ENCODE measurements at places on chromosomes 5 and 9.

DNA sequence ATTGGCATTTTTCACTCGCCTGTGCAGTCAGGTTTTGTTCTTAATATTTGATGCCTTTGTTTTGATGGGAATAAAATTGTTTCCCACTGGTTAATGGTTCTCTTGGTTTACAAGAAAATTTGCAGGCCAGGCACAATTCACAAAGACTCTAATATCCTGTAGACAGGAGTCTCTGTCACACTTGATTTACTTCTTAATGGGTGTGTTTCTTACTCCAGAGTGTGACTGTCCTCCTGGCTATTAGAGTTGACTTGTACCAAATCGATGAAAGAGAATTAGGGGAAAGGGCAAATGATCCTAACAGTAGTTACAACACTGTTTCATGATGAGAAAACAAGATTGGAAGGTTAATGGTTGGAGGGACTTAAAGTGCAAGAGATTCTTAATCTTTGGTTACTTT lies 142.8 kb upstream of the SV2C start:
- DNase-seq, result no peak

DNA sequence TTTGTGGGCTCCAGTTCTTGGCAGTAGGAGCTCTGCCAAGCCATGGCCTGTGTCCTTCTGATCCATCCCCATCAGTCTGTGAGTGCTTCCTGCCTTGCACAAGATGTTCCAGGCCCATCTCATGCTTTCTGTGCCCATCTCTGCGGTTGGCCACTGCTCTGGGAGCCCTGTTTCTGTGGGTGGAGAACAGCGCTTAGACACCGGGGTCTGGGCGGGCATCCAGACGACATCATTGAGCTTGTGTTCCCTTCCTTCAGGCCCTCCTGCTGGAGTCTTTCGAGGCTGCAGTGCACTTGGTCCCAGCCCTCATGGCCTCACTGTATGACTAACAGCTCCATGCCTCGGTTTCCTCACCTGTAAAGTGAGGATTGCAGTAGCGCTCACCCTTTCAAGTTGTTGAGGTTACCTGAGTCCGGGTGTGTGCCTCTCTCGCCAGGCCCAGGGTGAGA lies 14.9 kb upstream of the CARD19 start:
- DNase-seq, result no peak

DNA sequence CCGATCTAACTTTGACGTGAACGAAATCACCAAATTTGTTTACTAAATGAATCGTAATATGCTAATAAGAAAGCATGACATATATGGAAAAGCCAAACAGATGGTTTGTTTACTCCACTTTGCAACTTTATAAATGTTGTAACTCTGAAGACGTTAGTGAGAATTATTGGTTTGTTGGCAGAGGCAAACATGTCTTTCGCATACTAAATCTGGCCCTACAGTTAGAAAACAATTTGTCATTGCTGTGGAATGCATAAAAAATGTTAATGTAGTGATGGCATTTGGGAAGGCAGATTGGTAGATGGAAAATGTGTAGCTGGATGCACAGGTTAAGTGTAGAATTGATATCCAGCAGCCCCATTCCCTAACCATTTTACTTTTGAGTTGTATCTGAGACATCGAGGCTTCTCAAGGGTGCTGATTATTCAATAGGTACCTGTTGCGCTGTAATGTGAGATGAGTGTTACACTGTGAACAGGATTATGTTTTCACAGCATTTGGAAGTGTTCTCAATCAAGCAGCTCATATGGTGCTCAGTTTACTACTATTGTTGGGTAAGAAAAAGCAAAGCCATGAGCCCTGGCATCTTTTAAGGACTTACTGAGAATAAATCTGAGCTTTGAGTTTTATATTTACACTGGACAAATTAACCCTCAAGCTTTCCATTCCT lies 444.8 kb downstream of the BNC2 start:
- no peak for DNase-seq

DNA sequence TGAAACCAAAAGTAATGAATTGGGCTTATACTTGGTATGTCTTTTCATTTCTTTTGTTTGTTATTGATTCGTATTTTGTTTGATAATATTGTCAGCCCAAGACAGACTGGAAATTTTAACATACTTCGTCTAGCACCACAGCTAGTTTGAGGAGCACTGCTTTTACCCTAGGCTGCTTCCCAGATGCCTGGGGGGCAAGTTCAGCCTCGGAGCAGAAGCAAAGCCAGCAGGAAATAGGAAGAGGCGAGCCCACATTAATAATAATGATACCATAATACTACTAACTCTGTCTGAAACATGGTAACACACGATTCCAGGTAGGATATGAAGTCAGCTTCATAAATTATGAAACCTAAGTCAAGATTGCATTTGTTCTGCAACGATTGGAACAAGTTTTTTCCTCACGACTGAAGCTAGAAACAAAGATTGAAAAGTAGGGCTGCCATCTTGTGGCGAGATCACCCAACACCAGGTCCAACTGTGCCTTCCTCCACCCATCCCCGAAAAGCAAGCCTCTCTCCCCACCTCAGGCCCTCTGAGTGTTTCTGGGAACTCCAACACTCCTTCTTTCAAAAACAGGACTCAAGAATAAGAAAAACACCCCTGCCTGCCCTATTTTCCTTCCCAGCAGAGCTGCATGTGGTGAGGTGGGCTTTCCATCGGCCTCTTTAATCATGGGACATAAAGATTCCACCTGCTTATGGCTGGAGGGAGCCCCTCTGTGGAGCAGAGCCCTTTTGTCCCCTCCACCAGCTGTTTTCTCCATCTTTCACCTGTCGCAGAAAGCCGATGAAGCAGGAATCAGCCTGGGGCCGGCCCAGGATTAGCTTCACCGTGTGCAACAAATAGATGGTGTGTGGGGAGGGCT lies 236.4 kb downstream of the CAAP1 start:
- no peak for DNase-seq

DNA sequence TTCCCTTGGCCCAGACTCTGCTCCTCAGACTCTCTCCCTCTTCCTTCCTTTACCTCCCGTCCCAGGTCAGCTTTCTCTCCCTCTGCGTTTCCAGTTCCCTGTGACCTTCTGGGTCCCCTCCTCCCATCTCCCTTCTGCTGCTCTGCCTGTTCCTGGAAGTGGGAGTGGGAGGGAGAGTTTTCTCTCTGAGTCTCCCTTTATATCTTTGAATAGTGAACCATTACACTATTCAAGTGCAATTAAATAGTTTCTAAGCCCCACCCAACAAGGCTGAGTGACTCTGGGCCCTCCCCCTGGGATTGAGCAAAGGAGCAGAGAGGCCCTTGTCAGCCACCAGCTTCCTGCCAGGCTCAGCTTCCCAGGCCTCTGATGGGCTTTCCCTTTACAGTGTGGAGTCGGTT lies 34.8 kb downstream of the THBS4 start:
- DNase-seq, result no peak

DNA sequence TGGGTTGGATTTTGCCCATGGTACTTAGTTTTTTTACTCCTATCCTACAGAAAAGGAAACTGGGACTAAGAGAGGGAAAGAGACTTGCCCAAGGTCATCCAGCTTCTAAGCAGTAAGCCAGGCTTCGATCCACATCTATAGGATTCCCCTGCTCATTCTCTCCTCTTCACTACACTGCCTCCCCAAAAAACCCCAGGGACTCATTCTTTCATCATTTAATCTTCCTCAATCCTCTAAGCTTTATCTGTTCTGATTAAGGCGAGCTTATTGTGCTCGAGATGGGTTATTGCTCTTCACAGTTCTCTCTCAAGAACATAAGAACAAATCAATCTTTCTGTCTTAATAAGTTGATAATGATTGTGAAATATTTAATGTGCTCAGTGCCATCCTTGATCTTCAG lies 511.1 kb upstream of the BRINP1 start:
- DNase-seq, result no peak

DNA sequence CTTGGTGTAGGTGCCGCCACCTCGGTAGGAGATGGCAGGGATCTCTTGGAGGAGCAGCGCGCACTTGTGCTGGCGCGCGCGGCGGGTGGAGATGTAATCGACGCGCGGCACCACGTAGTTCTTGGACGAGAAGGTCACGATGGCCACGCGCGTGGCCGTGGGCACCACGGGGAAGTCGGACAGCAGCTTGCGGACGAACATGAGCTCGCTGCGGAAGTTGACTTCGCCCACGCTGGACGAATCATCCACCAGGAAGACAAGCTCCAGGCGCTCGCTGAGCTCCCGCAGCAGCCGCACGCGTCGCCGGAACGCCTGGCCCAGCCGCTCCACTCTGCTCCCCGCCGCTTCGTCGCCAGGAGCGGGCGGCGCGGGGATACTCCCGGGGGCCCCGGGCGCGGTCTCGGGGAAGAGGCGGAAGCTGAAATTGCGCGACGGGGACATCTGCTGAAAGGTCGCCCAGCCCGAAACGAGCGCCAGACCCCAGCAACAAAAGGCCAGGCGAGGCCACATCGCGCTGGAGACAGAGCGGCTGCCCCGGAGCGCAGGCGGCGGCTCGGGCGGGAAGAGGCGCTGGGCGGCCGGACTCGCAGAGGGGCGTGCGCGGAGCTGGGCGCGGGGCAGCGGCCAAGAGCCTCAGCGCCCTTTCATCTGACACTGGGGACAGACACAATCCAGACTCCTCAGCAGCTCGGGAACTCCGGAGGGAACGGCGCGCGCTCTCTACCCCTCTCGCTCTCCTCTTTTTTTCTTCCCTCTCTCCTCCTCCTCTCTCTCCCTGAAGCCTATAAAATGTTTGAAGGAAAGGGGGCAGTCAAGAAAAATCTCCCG lies at the start of gene SVEP1:
Gene SVEP1, minus strand, starts transcription at position 708 of the 828 bp plus-strand sequence. Its CDS starts 198 bp downstream, at position 510.
- no peak for DNase-seq

GRCh38 chr9:108052431-108053080 lies 563.0 kb upstream of the KLF4 start:
- DNase-seq, result no peak

DNA sequence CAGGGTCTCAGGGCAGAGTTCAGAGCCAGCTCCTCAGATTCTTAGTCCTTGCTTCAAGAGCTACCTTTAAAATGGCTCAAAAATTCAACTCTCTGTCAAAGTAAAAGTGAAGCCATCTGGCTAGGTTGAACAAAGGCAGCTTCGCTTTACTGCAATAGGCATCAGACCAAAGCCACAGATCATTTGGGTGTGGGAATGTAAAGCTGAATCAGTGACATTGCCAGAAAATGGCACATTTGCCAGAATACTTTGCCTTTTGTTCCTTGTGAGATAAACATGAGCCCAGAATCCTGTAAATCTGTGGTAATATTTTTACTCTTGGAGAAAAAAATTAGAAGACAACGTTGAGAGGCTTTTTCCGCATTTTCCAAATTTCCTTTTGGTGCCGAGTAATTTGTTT lies 210.5 kb downstream of the PALM2AKAP2 start:
- DNase-seq, result no peak

DNA sequence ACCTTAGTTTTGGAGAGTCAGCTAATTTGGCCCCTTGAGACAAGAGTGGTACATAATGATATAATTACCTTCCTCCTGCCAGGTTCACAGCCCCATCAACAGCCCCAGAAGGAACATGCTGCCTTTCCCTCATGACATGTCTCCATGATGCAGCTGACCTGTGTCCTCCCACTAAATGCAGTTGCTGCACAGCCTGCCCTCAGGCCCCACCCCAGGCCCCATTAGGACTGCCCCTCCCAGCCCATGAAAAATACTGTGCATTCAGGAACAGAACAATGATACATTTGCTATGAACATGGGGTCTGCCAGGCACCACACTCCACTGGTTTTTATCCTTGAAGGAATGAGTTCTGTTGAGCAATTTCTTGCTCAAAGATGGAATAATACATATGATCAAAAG lies 176.4 kb downstream of the C5orf15 start:
- DNase-seq, result no peak

GRCh38 chr5:109299557-109299956 lies 110.2 kb downstream of the PJA2 start:
- DNase-seq, result no peak

Measured in HL-60 (cell line).